Immature natural killer cell (primary cell): ENCODE measurements at places on chromosomes 7 and 10.

GRCh38 chr10:18473424-18474117 is 177.8 kb downstream of the NSUN6 start:
- no peak for DNase-seq

- no peak for DNase-seq
Measured at GRCh38 chr10:101888251-101888949, 44.8 kb upstream of the KCNIP2 start.

- no peak for DNase-seq
Measured at GRCh38 chr7:49860293-49860692, 86.9 kb downstream of the VWC2 start.

DNA sequence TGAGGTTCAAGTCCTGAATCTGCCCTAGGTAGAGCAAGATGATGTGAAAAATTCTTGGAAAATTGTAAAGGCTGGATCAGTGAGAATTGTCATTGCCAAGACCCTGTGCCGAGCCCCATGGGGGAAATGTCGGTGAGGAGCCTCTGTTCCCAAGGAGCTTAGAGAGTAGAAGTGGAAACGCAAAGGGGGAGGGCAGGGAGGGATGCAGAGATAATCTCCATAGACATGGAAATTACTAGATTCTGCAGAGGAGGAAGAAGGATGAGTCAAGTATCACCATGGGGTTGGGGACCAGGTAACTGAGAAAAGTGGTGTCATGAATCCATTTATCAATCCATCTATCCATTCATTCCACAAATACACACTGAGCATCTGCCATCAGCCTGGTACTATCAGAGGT is 26.0 kb downstream of the DUSP5 start:
- no peak for DNase-seq

- DNase-seq, result no peak
Measured at GRCh38 chr7:57328963-57329362, 121.0 kb upstream of the ZNF716 start.

GRCh38 chr7:65441010-65441409 is 67.4 kb downstream of the ZNF92 start:
- no peak for DNase-seq

- DNase-seq, result no peak
Measured at GRCh38 chr7:117113871-117114270, 160.6 kb downstream of the ST7 start.

DNA sequence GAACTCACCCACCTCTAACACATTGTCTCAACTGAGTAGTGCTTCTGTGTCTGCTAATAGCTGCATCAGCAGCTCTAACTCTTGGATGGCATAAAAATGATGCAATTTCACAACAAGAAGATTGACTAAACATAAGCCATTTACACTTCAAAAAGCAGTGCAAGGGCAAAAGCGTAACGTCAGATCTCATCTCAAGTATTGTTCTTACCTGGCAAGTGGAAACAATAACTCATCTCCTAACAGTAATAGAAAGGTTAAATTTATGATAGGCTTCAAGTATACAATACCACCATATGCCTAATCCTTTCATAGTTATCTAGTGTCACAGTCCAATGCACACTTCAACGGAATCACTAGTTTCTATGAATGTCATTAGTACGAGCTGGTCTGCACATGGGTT is 14.8 kb downstream of the TPK1 start:
- DNase-seq, result no peak

DNA sequence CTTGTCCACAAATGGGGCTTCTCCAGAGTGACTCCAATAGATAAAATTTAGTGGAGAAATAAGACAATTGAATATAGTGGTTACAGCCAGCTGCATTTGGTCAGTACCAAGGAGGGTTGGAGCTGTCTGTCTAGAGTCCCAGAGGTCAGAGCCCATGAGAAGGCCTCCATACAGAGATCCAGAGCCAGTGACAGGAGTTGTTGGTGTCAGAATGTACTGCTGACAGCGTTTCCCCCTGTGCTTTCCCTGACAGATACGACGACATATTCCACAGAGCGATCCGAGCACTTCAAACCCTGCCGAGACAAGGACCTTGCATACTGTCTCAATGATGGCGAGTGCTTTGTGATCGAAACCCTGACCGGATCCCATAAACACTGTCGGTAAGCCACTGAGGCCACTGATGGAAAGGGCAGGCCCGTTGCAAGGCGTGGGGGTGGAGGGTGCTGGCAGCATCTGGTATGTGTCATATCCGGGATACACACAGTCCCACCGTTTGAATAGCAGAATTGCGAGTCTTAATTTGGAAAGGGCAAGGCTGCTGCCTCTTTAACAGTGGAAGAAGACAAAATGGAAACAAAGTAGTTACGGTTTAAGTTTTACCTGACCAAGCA is 483.6 kb downstream of the NRG3 start:
- DNase-seq, result no peak

GRCh38 chr7:128863433-128863989 is 855 bp downstream of the ATP6V1F start:
- DNase-seq, result peak; percentile 30

DNA sequence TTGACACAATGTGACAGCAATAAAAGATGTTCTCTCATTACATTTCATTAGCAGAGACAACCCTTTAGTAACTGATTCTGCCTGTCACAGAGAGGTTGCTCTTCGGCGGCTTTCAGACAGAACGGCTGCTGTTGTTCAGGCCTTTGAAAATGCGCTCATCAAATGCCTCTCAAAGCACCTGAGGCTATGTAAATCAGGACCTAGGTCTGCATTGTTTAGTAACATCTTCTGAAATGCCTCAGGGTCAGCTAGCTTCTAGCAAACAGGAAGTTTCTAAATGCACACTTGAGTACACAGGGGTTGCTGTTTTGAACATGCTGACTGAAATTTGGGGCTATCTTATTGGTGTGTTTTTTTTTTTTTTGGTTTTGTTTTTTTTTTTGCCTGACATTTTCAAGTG is 143.3 kb upstream of the DKK1 start:
- DNase-seq, result no peak

DNA sequence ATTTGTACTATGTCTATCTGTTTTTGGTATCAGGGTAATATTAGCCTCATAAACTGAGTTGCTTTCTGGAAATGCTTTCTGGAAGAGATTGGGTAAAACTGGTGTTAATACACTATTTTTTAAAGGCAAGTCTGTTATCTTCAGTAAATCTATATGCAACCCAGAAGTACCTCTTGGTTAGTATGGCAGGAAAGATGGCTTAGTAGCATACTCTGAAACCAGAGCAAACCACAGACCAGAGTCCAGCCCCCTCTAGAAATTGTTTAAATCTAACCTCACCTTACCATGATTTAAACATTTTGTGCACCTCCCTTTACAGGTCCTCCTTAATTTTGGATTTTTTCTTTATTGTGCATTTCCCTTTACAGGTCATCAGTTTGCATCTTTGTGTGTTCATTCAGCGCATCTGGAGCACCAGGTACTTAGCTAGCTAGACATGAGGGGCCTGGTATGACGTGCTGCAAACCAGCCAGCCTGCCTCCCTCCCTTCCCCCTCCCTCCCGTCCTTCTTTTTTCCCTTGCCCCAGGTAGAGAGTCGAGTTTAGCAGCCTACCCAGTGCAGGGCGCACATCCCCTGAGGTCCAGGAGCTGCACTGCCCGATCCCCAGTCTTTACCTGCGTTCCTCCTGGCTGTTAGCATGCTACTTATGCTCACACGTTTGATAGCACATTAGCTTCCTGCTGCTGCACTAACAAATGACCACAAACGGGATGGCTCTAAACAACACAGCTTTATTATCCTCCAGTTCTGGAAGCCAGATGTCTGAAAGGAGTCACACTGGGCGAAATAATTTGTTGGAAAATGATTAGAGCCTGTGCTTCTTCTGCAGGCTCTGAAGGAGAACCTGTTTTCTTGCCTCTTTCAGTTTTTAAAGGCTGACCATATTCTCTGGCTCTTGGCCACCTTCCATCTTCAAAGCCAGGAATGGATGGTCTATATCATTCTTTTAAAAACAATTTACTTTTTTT is 299.9 kb upstream of the HABP2 start:
- no peak for DNase-seq
